ENCODE measurements at places on chromosomes 4 and X.
A peak's percentile ranks its signal among the peaks of the same experiment; 100 is the strongest.

DNA sequence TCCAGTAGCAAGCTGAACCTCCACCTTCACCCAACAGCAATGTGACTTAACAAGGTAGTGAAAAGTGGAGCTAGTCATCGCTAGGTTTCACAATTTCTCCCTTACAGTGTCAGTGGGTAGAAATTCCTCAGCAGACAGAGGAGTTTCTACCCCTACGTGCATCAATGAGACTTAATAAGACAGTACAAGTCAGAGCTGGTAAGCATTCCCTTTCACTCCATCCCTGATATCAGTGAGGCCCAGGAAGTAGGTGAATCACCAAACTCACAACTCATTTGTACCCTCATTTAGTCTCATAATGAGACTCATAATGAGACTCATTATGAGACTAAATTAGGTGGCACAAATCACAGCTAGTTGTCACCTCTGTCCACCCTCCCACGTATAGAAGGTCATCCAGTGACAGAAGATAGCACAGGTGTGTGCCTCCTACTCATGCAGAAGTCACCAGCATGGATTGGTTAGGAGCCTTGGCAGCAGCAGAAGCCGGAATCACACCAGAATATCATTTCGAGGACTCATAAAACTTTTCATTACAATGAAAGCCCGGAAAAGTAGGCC lies 50.8 kb upstream of the NUDT10 start:
- no peak for DNase-seq

DNA sequence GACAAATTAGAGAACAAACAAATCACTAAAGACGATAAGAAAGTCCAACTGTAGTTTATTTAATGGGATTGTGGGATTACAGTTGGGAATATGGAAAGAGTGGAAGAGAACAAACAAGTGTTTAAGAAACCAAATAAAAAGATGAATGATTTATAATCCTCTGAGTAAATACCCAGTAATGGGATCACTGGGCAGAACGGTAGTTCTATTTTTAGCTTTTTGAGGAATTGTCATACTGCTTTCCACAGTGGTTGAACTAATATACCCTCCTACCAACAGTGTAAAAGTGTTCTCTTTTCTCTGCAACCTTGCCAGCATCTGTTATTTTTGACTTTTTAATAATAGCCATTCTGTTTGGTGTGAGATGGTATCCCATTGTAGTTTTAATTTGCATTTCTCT lies 15.0 kb downstream of the C4orf51 start:
- DNase-seq = no peak

GRCh38 chr4:6773616-6774540 lies 8.6 kb upstream of the KIAA0232 start:
- no peak for DNase-seq

DNA sequence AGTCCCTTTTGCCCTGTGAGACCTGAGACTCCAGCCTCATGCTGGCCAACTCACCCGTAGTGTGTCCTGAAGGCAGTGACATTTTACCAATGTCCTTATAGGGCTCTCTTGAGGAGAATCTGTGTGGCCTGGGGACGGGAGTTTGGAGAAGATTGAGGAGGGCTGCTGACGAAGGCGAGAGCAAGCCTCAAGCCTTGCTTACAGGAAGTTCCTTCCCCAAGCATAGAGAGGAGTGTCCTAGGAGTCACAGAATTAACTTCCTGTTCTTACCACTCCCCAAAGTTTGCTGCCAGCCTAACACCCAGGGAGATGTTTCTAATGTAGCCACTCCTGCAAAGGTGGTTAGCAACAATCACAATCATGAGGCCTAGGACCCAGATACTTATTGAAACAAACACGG lies at the start of gene NXF3:
Gene NXF3 (minus strand): TSS at position 202 of the 400 bp plus-strand sequence. CDS start 120 bp downstream, at position 82.
- no peak for DNase-seq

- DNase-seq = no peak
These were observed 43.5 kb downstream of the CLCN3 start for GRCh38 chr4:169663831-169664230.

GRCh38 chr4:109408711-109409110 lies 24.9 kb upstream of the SEC24B start:
- no peak for DNase-seq

GRCh38 chr4:140637836-140638235 lies 69.1 kb upstream of the UCP1 start:
- peak; percentile 67 for DNase-seq

- no peak for DNase-seq
These were observed 33.0 kb downstream of the HDX start for GRCh38 chrX:84469226-84469625.

GRCh38 chr4:12902735-12903134 lies 581.4 kb downstream of the RAB28 start:
- DNase-seq = no peak

DNA sequence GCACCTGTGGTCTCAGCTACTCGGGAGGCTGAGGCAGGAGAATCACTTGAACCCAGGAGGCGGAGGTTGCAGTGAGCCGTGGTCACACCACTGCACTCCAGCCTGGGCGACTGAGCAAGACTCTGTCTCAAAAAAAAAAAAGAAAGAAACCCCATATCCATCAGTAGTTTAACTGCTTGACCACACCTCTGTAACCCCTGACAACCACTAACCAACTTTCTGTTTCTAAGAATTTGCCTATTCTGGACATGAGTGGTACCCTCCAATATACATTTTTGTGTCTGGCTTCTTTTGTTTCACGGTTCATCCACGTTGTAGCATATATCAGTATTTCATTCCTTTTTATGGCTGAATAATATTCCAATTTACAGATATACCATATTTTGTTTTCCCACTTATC lies 9.1 kb downstream of the PPAT start:
- no peak for DNase-seq

GRCh38 chr4:151143162-151143561 lies 43.7 kb downstream of the RPS3A start:
- DNase-seq = no peak

DNA sequence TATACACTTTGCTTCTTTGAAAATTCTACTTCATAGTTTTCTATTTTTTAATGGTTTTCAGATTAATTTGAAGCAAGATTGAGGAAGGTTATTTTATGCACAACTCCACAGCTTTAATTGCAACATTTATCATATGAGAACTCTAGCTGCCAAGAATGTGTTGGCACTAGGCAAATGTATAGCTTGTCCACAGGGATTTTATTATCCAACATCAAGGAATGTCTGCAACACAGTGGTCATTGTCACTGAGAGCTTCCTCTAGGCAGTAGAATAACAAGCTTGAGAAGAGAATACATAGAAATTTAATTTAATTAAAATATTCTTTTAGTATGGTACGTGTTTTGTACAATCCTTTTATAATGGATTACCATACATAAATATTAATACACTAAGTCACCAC lies 1600.8 kb downstream of the ARAP2 start:
- DNase-seq = no peak

DNA sequence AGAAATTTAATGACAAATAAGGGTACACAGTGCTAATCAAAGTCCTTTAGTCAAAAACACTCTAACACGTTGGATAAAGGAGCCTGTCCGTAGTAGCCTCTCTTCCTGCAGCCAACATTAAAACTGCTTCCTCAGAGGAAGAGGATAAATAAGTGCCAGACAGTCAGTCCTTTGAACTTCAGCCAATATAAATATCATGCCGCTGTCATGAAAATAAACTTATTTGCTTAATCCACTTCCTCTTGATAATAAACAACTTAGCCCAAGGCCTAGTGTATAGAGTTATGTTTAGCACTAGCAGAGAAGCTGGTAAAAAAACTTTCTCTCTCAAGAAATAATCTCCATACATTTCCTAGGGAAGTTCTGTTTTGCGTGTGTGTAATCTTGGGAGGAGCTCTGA lies 196.7 kb downstream of the HS3ST1 start:
- DNase-seq = no peak

DNA sequence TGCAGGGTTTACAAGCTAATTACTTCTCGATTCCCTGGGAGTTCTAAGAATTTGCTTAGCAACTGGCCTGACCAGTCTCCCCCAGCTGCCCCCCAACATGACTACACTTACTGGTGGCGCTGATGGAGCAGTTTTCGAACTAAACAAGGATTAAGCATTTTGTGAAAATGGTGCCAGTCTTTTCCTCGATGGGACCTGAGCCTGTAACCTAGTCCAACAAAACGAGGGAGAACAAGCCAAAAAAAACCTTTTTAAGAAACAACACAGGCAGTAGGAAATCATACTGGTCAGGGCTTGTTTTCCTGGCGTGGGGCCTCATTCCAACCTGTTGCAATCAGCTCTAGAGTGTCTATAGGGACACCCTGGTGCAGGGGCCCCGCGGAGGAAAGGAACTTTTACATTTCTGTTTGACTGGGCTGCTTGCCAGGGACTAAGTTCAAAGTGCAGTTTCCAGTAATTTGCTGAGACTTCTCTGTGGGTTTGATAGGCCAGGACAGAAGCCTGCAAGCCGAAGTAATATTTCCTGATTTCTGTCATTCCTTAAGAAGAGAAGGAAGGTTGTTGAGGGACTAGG lies 158.7 kb downstream of the SPRY1 start:
- DNase-seq = no peak

- no peak for DNase-seq
These were observed 76.1 kb downstream of the NSG1 start for GRCh38 chr4:4462970-4463369.

DNA sequence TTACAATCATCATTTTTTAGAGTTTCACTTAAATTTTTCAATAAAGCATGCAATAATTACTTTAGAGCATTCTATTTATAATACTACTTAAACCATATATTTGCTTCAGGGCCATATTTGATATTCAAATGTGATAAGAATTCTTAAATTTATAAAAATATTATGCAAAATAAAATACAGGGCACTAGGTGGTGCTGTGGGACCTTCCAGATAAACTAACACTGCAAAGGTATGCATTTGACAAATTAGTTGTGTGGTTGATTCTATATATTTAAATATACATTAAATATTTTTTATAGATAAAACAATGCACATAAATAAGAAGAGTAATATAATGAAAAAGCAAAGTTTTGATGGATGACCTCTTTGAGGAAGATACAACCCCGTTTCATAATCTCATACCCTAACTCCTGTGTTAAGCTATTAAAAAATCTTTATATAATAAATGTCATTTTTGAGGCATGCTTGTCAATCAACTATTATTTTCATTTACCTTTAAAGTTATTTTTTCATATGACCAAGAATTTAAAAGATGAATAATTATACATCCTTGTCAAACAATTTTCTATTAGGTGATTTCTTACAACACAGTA lies 128.4 kb downstream of the REELD1 start:
- no peak for DNase-seq

GRCh38 chr4:60757986-60758680 lies 442.0 kb upstream of the ADGRL3 start:
- DNase-seq = no peak

DNA sequence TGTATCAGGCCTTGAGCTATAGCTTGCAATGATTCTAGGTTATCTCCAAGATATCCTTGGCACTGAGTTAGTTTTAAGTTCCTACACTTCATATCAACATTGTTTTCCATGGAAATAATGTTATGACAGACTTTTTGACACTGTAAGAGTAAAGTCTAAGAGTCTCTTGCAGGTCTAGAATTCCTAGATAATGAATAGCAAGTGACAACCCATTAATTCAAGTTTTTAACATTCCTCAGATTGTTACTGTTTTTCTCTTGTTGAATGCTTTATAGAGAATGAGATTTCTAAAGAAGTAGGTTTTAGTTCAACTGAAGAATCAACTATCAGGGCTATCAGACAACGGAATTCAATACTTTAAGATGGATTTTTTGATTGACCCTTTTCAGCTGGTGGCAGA lies 276.1 kb downstream of the PPP3CA start:
- DNase-seq = no peak

DNA sequence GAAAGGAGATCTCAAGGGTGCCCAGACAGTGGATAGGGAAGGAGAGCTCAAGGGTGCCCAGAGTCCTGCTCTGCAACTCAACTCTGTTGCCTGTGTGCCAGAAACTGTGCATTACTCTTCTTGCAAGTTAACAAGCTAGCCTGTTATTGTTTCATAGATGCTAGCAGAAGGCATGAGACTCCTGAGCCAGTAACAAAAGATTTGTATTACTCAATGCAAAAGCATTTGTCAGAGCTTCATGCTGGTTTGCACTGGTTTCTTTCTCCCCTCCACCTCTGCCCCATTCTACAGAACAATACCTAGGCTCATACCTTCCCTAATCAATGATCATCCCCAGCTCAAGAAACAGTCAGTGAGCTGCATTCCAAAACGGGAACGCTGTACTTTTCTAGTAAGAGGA lies 124.5 kb upstream of the NEIL3 start:
- DNase-seq = no peak

- peak; percentile 43 for DNase-seq
These were observed 34.9 kb downstream of the FTHL17 start for GRCh38 chrX:31036895-31037294.

DNA sequence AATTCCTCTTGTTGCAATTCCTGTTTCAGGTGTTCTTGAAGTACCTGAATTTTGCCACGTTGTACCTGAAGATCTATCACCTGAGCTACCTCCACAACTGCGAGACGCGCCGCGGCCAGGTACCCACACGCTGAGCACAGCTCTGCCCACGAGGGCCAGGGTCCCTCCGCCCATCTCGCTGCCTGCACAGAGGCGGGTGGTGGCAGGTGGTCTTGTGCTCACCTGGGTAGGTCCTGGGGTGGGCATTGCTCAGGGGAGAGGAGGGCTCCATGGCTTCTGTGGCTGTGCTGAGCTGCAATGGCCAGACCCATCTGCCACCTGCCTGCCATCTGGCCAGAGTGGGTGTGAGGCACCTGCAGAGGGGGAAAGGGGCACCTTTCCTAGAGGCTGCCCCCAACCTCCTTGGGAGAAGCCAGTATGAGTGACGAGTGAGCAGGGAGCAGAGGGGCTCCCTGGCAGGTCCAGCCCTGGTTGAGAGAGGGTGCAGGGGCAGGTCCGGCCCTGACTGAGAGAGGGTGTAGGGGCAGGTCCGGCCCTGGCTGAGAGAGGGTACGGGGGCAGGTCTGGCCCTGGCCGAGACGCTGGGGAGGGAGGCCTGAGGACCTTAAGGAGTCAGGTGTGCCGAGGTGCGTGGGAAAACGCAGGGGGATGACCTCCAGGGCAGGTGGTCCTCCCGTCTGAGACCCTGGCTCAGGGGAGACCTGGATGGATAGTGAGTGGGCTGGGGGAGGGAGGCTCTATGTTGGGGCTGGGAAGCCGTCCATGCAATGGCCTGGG lies 10.7 kb downstream of the PDE6B start:
- no peak for DNase-seq

GRCh38 chr4:78169728-78170127 lies 112.6 kb downstream of the FRAS1 start:
- no peak for DNase-seq

DNA sequence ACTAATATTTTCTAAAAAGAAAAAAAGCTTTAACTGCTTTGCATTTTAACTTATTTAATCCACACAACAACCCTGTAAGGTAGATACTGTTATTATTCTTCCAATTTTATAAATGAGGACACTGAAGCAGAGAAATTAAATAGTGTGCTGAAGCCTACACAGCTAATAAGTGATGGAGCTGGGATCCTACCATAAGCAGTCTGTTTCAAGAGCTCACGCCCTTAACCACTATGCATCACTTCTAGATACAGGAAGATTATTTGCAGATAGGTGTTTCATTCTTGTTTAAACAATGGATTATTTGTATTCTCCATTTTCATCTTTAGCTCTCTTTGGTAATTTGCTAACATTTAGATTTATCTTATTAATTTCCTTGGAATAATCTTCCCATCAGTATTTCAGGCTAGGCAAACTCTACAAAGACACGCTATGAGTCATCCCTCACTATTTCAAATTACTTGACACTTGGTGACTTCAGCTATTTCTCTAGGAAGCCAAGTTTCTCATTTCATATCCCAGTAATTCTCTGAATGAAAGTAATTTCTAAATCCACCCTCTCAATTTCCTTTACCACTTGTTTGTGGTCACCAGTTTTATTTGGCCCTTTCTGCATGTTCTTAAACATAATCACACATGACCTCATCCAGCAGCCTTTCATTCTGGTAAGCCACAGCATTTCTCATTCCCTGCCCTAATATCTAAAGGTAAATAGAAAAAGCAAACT lies 67.3 kb downstream of the ASB9 start:
- no peak for DNase-seq

Measured in D341Med (cell line).